ENCODE measurements at places on chromosomes 12 and 14.
A peak's percentile ranks its signal among the peaks of the same experiment; 100 is the strongest.

GRCh38 chr12:56082382-56082781 lies 2.4 kb downstream of the ERBB3 start:
- DNase-seq, result no peak

- no peak for DNase-seq
Observed at GRCh38 chr12:51383269-51383905, 7.8 kb downstream of the GALNT6 start.

GRCh38 chr12:124517260-124518050 lies 50.0 kb downstream of the NCOR2 start:
- DNase-seq, result peak; percentile 82

- peak; percentile 59 for DNase-seq
Observed at GRCh38 chr12:53219292-53219955, 12.4 kb upstream of the ITGB7 start.

DNA sequence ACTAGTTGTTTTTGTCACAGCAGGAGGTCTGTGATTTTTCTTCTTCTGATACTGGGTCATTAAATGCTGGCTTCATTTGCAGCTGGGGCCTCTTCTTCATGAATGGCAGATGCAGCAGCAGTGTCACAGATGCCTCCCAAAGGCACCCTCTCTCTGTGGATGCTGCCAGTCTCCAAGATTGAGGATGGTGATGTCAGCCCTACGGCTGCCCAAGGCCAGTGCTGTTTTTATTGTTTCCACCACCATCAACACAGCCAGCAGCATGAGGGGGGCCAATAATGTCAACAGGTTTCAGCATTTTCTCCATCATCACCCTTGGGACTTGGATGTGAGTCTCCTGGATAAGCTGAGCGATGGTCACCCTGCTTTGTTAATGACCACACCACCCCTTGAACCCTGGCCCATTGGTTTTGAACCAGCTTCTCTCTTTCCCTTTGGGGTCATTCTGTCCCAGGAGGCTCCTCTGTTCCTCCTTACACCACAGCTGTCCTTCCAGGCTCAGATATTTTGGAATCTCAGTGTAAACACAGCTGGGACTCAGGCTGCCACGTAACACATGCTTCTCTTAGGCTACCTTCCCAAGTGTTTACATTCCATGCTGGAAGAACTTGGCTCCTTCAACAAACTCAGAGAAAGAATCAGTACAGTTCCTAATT lies 151.7 kb upstream of the DDHD1 start:
- DNase-seq, result no peak

DNA sequence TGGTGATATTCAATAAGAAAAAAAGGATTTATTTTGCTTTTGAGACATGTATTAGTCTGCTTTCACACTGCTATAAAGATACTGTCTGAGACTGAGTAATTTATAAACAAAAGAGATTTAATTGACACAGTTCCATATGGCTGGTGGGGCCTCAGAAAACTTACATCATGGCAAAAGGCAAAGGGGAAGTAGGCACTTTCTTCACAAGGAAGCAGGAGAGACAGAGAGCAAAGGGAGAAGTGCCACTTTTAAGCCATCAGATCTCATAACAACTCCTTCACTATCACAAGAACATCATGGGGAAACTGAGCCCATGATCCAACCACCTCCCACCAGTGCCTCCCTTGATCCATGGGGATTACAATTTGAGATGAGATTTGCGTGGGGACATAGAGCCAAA lies 43.9 kb downstream of the BHLHE41 start:
- no peak for DNase-seq

- DNase-seq, result no peak
Observed at GRCh38 chr12:3200814-3201233, 123.6 kb downstream of the TSPAN9 start.

DNA sequence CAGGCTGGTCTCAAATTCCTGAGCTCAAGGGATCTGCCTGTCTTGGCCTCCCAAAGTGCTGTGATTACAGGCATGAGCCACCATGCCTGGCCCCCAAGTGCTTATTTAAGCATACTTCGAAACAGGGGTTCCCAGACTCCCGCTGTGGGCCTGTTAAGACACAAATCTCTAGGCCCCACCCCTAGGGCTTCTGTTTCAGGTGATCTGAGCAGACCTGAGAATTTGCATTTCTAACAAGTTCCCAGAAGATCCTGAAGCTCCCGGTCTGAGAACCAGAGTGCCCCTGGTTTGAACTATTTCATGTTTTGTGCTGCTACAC lies 25.0 kb downstream of the GCH1 start:
- no peak for DNase-seq

GRCh38 chr14:61150851-61151250 lies 130.3 kb downstream of the TMEM30B start:
- no peak for DNase-seq

- DNase-seq, result no peak
Observed at GRCh38 chr14:30431552-30431951, 127.4 kb upstream of the G2E3 start.

DNA sequence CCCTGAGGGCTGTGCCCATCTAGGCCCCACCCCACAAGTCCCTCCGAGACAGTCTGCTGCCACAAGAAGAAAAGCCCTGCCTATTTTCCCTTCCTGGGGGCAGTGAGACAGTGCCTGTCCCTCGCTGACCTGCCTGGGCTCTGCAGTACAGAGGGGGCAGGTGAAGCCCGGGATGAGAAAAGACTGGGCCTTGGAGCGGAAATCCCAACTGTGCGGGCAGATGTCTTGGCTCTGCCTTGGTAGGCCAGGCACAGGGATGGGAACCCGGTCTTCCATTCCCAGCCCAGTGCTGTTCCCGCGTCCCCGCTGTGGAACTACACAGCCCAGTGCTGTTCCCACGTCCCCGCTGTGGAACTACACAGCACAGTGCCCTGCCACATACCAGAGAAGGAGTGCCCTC lies 12.8 kb upstream of the NXPH4 start:
- DNase-seq, result peak; percentile 93

DNA sequence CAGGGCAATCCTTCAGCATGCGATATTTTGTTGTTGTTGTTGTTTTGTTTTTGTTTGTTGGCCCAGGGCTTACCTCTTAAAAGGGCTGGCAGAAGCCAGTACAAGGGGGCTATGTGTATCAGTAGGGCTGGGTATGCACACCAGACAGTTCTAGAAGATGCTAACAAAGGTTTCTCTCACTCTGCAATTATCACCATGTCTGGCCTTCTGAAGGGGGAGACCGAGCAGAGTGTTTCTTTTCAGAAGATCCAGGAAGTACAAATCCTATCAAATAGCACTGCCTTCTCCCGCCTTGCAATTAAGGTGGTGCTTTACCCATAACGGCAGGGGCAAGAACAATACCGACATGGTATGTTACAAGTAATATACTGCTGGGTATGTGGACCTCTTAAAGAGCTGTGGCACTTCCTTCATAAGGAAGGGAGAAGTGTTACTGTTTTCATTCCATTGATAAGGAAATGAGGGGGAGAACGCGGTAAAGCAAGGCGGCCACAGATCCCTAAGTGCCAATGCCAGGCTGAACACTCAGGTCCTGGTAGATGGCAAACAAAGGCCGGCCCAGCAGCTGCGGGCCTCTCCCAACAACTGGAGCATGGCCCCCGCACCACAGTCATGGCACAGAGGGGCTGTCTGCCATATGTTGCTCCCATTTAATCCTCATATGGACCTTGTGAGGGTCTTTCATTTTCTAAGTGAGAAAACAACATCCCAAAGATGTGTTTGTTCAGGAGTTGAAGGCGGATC lies 19.2 kb upstream of the CACNA2D4 start:
- DNase-seq, result no peak

GRCh38 chr12:107404981-107405380 lies 280.6 kb upstream of the PWP1 start:
- DNase-seq, result peak; percentile 37

GRCh38 chr14:103346286-103346685 lies 12.2 kb downstream of the EIF5 start:
- DNase-seq, result no peak

Data from cerebellar cortex (tissue), 1 donor.